ENCODE measurements at places on chromosomes 7 and 10.

GRCh38 chr10:67296926-67297325, 371.1 kb downstream of the LRRTM3 start:
- no peak for DNase-seq

DNA sequence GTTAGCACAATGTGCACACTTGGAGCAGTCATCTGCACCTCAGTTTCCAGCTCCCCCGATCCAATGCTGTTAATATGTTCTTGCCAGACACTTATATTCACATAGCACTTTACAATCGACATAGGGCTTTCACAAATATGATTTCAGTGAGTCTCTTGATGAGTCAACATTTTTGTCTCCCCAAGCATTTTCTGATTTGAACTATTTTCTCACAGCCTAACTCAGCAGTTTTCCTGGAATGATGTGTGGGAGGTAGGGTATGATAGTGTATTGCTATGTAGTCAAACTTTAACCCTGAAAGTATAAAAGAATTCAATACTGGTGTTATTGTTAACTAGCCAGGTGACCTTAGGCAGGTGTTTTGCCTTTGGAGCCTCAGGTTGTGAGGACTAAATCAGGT, 82.5 kb upstream of the LRGUK start:
- no peak for DNase-seq

DNA sequence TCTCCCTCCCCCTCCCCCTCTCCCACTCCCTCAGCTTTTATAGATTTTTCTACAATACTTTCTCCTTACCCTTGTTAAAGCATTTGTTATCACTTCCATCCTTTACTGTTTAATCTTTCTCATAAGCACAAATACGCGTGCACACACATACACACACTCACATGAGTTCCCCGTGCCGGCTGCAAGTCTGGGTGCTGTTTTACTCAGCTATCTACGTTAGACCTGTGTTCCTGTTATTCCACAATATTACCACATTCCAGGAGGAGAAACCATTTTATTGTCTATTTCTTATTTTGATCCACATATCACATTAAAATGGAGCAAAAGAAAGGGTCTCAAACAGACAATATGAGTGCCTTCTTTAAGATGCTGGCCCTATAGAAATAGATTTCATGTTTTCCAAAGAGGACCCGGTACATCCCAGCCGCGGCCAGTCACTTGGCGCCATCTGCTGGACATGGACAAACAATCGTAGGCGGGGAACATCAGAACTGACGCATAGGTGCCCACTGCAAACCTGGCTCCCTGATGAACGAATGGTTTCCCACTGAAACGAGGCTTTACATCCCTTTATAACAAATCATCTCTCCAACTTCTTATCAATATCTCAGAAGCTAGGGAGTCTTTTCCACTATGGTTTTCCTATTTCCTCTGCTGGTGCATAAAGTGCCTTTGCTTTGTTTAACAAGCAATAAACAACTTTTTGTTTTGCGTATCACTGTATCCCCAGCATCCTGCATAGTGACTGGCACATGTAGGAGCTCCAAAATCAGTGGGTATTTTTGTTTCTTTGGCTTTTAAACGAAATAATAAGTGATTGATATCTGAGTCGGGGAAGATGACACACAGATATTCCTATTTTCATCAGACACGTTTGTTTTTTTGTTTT, 25.2 kb upstream of the OPTN start:
- DNase-seq, result no peak

GRCh38 chr10:48531486-48531885, 73.4 kb downstream of the ARHGAP22 start:
- no peak for DNase-seq

Data from NCI-H526 (cell line).